B cell (primary cell): ENCODE measurements at places on chromosomes 7 and 10. TPM values are rescaled to one million over a fixed set of nuclear protein-coding genes. Genes with fewer than 3 reads are reported as not detected.

COL17A1 gene
- not detected in 2 replicates for polyA plus RNA-seq

MCM10 gene
- 0.12 and 0.88 TPM in 2 replicates for polyA plus RNA-seq

ASB10 gene
- polyA plus RNA-seq: not detected in 2 replicates

CABCOCO1 gene
- polyA plus RNA-seq: not detected in 2 replicates

ITIH5 gene
- polyA plus RNA-seq: not detected in 2 replicates

DNA sequence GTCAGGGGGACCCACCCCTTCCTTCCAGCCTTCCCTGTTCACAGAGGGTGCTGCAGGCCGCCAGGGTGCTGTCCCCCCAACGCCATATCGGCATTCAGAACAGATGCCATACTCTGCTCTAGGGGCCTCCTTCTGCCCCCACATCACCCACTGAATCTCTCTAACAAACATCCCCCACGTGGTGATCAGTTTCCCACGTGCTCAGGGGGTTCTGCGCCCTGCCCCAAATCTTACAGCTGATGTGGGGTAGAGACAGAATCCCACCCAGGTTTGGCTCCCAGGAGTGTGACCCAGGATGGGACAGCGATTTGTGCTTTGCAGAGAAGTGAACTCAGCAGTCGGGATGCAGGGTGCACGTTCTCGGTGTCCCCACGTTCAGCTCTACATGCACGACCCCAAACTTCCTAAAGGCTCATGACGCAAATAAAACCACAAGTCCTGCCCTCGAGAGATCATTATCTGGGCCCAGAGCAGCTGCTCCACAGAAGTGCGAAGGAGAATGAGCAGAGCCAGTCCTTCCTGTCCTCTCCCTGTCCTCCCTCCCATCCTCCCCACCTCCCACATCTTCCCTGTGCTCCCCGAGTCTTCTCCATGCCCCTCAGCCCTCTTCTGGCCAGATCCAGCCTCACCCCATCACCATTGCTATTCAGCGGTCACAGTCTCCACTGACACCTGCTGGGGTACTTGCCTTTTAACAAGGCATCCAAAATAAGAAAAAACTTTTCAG lies 423.4 kb downstream of the DNAJB6 start:
- DNase-seq: no peak

DNA sequence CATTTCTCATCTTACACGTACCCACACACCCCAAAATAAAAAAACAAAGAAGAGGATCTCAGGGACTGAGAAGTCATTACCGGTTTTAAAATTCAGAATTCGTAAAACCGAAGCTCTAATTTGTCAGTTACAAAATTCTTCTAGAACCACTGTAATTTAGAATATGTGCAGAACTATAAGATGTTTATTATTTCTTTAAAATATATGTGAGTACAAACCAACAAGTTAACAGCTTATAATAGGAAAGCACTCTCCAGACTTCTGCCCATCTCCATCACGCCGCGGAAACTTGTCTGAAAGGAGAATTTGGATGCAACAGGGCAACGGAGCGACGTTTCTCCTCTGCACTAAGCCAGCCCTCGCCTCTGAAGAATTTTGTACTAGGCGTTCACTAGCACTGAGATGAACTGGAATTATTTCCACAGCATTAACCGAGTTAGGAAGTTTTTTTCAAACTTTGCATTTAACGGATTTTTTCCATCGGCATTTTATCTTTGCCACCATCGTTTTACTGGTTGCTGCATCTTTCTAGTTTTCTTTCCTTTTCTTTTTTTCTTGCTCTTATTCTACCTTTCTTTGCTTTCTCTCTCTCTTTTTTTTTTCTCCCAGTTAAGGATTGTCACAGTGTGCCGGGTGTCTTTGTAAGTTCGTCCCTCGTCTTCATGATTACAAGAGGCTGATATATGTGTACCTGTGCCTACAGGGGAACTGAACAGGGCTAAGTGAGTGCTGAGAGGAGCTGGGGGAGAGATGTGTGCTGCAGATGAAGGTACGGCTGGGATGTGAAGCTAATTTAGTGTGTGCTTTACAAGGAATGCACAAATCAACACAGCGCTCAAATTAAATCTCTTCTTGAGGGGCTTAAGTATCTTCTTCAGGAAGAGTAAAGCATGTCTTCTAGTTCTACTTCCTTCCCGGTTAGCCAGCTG lies 295.9 kb upstream of the NFE2L3 start:
- peak; percentile 21 for DNase-seq

DNA sequence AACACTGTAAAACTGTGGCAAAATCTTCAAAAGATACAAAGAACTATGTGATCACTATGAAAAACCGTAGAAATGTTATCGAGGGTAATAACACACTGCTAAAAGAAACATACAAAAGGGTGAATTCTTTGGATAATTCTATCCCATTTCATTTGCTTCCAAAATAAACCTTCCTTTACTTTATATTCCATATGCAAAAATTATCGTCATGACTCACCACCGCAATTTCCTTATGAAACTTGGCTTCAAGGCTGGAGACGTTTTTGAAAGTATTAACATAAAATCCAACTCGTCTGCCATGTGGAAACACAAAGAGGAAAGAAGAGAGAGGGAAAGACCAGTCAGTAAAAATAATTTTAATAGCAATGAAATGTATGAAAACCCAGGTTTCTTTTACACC lies 165.2 kb downstream of the AMPH start:
- DNase-seq: no peak

DNA sequence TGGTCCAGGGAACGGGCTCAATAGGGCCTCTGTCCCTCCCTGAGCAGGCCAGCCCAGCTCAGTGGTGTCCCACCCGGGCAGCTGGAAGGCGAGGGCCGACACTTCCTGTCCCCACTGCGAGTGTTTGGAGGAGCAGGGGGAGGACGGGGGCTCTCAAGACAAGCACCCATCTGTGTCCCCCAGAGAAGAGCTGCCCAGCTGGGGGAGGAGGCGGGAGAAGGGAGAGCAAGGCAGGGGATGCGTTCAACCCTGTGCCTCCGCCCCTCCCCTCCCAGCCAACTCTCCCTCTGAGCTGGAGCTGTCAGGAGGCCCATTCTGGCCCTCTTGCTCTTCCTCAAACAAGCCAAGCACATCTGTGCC lies 35.7 kb downstream of the ZCCHC24 start:
- no peak for DNase-seq

GRCh38 chr7:87926581-87927461 lies 7.2 kb upstream of the ADAM22 start:
- no peak for DNase-seq

- DNase-seq: no peak
These were observed 1.4 kb downstream of the PARD3 start for GRCh38 chr10:34813626-34814222.

DNA sequence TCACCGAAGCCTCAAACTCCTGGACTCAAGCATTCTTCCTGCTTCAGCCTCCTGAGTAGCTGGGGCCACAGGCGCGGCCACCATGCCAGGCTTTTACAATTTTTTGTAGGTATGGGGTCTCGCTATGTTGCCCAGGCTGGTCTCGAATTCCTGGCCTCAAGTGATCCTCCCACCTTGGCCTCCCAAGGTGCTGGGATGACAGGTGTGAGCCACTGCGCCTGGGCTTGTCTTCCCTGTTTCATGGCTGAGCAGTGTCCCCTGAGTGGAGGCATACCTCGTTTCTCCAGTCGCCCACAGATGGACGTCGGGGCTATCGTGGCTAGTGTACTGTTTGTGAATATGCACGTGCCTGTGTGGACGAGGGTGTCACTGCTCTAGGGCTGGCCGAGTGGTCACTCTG lies 11.3 kb downstream of the INPP5A start:
- DNase-seq: no peak

- no peak for DNase-seq
These were observed 7.9 kb downstream of the PANK1 start for GRCh38 chr10:89637113-89637512.

DNA sequence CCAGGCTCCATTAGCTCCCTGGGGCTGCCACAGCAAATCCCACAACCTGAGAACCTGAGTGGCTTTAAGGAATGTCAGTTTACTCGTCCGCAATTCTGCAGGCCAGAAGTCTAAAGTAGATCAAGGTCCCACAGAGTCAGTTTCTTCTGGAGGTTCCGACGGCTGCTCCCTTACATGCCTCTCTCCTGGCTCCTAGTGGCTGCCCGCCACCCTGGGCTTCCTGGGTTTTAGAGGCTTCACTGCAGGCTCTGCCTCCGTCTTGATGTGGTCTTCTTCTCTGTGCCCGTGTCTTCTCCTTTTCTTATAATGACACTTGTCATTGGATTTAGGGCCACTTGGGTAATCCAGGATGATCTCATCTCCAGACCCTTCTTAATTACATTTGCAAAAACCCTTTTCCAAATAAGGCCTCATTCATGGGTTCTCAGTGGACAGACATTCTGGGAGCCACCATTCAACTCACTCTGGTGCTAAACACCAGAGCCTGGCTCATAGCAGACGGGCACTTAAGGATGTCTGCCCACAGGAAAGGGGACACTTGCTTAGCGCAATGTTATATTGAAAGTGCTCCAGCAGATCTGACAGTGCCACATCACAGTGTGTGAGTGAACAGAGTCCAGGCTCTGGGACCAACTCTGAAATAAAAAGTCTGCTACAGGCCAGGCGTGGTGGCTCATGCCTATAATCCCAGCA lies 77.6 kb downstream of the VWC2 start:
- no peak for DNase-seq

DNA sequence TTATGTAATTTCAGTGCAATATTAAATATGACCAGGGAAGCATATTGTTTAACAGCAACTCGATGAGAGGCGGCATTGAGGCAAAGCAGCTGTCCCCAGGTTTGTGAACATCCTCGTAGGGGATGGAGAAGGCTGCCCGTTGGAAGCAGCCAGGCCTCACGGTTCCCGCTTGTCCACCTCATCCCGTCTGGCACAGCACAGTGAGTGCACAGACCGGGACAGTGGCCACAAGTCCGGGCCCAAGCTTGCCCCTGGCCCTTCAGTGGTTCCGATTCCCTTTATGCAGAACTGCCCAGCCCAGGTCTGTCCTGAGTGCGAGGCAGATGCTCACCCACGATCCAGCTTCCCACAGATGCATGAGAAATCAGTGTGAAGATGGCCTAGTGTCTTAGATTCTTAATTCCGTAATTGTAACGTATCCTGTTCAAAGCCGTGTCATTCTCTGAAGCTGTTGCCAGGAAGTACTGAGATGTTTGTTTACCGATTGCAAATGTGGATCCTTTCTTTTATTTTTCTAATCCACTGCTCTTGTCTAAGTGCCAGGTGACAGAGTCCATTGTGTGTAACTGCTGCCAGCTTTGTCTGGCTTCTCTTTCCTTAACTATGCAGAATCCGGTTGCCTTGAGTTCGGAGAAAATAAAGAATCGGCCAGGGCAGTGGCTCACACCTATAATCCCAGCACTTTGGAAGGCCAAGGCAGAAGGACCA lies 35.5 kb downstream of the PFKP start:
- DNase-seq: no peak

DNA sequence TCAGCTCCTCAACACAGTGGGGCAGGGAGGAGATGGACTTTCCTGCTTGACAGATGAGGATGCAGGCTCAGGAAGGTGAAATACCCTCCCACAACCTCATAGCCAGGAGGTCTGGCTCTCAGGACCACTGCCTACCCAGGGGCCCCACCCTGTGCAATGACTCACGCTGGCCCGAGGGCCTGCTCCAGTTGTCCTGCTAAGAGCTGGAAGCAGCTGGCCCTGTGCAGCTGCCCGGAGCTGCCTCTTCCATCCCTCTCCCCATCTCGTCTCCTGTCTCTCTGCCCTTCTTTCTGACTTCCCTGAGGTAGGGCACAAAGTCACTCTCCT lies 123.9 kb downstream of the ZMIZ1 start:
- DNase-seq: no peak
